Activated CD8-positive, alpha-beta memory T cell treated with anti-CD3 and anti-CD28 coated beads for 4 hours (primary cell): ENCODE measurements at places on chromosomes 2 and 18.

DNA sequence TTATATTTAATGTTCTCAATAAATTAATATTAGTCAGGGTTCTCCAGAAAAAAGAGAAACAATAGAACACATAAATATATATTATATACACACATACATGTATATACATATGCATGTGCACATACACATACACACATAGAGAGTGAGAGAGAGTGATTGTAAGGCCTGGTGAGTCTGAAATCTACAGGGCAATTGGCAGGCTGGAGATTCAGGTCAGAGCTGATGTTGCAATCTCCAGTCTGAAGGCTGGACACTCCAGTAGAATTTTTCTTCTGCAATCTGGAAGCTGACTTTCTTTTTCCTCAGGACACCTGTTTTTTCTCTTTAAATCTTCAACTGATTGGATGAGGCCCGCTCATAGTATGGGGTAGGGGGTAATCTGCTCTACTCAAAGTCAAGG is 3.2 kb downstream of the TMEM182 start:
- DNase-seq = no peak

DNA sequence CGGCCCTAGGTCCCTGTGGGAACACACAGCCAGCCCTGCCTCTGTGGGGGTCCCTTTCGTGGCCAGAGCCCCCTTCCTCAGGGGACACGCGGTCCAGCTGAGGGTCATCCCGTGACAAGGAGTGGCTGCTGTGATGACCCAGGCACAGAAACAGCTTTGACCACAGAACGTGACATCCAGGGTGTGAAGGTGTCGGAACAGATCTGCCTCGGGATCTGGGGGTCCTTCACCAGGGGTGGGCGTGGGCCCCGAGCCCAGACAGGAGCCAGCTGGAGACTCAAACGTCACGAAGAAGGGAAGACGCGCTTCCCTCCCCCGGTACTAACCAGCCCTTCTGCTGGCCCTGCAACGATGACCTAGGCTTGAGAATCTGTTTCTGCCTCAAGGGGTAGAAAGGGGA is 75.9 kb downstream of the NFATC1 start:
- DNase-seq = no peak

DNA sequence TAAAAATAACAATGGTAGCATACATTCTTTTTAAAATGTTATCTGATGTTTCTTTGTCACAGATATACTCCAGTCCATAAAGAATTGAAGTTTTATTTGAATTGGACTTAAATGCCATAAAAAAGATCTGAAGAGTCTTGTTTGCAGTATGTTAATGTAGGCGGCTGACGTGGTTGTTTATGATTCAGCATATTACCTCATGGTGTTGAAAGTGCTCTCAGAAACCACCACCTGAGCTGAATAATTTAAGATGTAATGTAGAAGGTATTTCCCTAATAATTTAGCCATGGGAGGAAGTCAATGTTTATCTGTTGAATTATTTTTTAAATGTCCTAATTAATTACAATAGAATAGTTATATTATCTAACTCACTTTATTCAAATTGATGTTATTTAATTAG is 58.6 kb upstream of the CHN1 start:
- no peak for DNase-seq

DNA sequence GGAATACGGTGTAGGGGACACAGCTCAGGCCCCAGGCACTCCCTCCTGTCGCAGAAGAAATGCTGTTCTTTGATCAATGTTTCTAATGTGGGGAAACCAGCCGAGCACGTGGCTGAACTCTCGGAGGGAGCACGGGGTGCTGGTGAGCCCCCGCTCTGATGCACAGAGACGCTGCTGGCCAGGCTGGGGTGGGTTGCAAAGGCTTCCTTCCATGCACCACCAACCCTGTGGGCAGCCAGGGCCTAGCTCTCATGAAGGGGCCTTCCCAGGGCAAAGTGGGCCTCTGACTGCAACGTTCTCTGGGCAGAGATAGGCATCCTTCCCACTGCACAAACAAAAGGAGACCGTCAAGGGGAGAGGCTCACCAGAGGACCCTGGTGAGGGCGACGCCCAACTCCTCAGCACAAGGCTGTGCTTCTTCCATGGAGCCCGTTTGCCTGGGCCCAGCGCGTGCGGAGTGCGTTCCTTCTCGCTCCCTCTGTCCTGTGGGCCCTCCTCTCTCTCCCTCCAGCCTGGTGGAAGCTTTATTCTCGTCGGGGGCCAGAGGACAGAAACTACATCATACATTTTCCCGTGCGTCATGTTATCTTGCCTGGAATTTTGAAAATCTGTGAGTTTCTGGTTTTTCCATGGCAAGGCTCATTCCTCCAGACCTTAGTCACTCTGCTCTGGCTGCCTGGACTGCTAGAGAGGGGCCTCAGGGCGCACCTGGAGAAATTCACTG is 61.1 kb upstream of the SP3 start:
- DNase-seq = no peak
